ENCODE measurements at places on chromosomes 12 and 14.

- H3K27ac ChIP-seq = no peak overlapping the region
- no peak for DNase-seq
These were observed 50.3 kb downstream of the CIT start for GRCh38 chr12:119826661-119827445.

- peaks cover 21% of the 10 kb centered on the region for H3K36me3 ChIP-seq
- H3K4me3 ChIP-seq = no peak overlapping the region
- peaks cover 55% of the 10 kb centered on the region for H3K4me1 ChIP-seq
- no peaks in the 10 kb centered on the region for H3K27me3 ChIP-seq
- no peak for DNase-seq
These were observed 2.1 kb downstream of the MLH3 start for GRCh38 chr14:75049136-75049535.

- no peaks in the 10 kb centered on the region for H3K27me3 ChIP-seq
- no peaks in the 10 kb centered on the region for H3K36me3 ChIP-seq
- no peak overlapping the region for H3K4me3 ChIP-seq
- no peaks in the 10 kb centered on the region for H3K4me1 ChIP-seq
- no peak overlapping the region for H3K27ac ChIP-seq
These were observed 36.0 kb upstream of the TRHDE start for GRCh38 chr12:72236071-72236705.

- no peak for DNase-seq
- H3K4me1 ChIP-seq = no peaks in the 10 kb centered on the region
- H3K27ac ChIP-seq = no peak overlapping the region
- H3K36me3 ChIP-seq = no peaks in the 10 kb centered on the region
- H3K27me3 ChIP-seq = no peaks in the 10 kb centered on the region
These were observed 183.9 kb upstream of the BMP4 start for GRCh38 chr14:54140551-54140950.

- peak overlapping the region; percentile 90 for H3K27ac ChIP-seq
- H3K36me3 ChIP-seq = no peaks in the 10 kb centered on the region
- H3K4me3 ChIP-seq = peak overlapping the region; percentile 37
- peaks cover 33% of the 10 kb centered on the region for H3K4me1 ChIP-seq
- peak; percentile 84 for DNase-seq
These were observed 243.0 kb downstream of the TTC8 start for GRCh38 chr14:89067293-89067972.

- no peaks in the 10 kb centered on the region for H3K27me3 ChIP-seq
- no peaks in the 10 kb centered on the region for H3K4me1 ChIP-seq
- no peaks in the 10 kb centered on the region for H3K36me3 ChIP-seq
- no peak overlapping the region for H3K4me3 ChIP-seq
- no peak overlapping the region for H3K27ac ChIP-seq
These were observed 93.7 kb downstream of the SOX5 start for GRCh38 chr12:23855813-23856212.

DNA sequence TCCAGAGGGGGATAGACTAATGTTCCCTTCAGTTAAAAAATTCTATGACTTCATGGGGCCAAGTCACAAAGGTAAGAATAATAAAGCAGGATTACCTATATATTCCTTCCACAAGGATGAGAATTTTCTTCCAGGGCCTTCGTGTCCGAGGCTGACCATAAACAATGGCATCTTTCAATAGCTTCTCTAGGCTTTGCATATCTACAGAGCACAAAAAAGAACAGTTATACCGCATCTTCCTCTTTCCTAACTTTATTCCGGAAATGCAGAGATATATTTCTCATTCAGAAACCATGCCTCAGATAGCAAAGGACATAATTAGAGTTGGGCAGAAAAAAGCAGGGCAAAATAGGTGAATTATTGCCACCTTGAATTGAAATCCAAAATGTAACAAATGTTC, 58.3 kb upstream of the ISM2 start:
- H3K4me3 ChIP-seq = no peak overlapping the region
- H3K36me3 ChIP-seq = peaks cover 53% of the 10 kb centered on the region

- H3K27ac ChIP-seq = no peak within 1 kb of the TSS
- H3K27me3 ChIP-seq = no peaks in the 10 kb centered on the region
- H3K36me3 ChIP-seq = no peaks in the 10 kb centered on the region
- no peak for DNase-seq
These were observed at the start of gene TBX5 for GRCh38 chr12:114405519-114406271. TSS of gene TBX5 (minus strand) at chr12:114406144. CDS start at chr12:114403898, 2,246 bp downstream.

GRCh38 chr12:121872546-121873215, 14.0 kb upstream of the HPD start:
- H3K4me1 ChIP-seq = no peaks in the 10 kb centered on the region
- H3K27ac ChIP-seq = no peak overlapping the region
- H3K4me3 ChIP-seq = no peak overlapping the region
- no peaks in the 10 kb centered on the region for H3K36me3 ChIP-seq
- no peaks in the 10 kb centered on the region for H3K27me3 ChIP-seq

- H3K27me3 ChIP-seq = no peaks in the 10 kb centered on the region
- H3K27ac ChIP-seq = no peak overlapping the region
- peaks cover 11% of the 10 kb centered on the region for H3K36me3 ChIP-seq
- no peaks in the 10 kb centered on the region for H3K4me1 ChIP-seq
- no peak for DNase-seq
- H3K4me3 ChIP-seq = no peak overlapping the region
These were observed 84.7 kb downstream of the GALNT4 start for GRCh38 chr12:89439941-89440340.

DNA sequence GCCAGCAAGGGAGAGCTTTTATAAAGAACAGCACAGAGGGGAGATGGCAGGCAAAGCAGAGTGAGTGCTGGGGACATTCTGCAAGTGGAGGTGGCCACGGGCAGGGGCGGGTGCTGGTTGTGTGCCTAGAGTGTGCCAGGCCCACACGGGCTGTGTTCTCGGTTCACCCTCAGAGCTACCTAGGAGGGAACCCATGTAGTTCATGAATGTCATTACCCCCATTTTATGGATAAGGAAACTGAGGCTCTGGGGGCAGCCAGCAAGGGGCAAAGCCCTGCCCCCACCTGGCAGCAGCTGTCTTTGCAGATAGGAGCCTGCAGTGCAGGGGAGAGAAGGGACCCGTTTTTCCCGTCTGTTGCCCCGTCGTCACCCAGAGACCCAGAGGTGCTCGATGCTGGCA, 85.2 kb upstream of the NCOR2 start:
- H3K27ac ChIP-seq = no peak overlapping the region
- H3K27me3 ChIP-seq = no peaks in the 10 kb centered on the region
- no peaks in the 10 kb centered on the region for H3K4me1 ChIP-seq
- no peak for DNase-seq

- no peaks in the 10 kb centered on the region for H3K36me3 ChIP-seq
- H3K4me1 ChIP-seq = no peaks in the 10 kb centered on the region
- no peaks in the 10 kb centered on the region for H3K27me3 ChIP-seq
- no peak overlapping the region for H3K4me3 ChIP-seq
These were observed 75.6 kb downstream of the LMO3 start for GRCh38 chr12:16530268-16530850.

GRCh38 chr12:102479939-102480338, 424 bp downstream of the IGF1 start:
- no peak overlapping the region for H3K27ac ChIP-seq
- peaks cover 13% of the 10 kb centered on the region for H3K4me1 ChIP-seq
- no peak overlapping the region for H3K4me3 ChIP-seq
- H3K36me3 ChIP-seq = no peaks in the 10 kb centered on the region
- H3K27me3 ChIP-seq = no peaks in the 10 kb centered on the region

- no peak overlapping the region for H3K4me3 ChIP-seq
- no peaks in the 10 kb centered on the region for H3K36me3 ChIP-seq
- no peak overlapping the region for H3K27ac ChIP-seq
- H3K27me3 ChIP-seq = no peaks in the 10 kb centered on the region
These were observed 88.7 kb upstream of the RAP1B start for GRCh38 chr12:68521848-68522502.

- H3K4me1 ChIP-seq = no peaks in the 10 kb centered on the region
- no peaks in the 10 kb centered on the region for H3K27me3 ChIP-seq
- no peaks in the 10 kb centered on the region for H3K36me3 ChIP-seq
- peak; percentile 43 for DNase-seq
- H3K4me3 ChIP-seq = no peak overlapping the region
- H3K27ac ChIP-seq = no peak overlapping the region
These were observed 456.7 kb upstream of the SEL1L start for GRCh38 chr14:81990312-81990761.

DNA sequence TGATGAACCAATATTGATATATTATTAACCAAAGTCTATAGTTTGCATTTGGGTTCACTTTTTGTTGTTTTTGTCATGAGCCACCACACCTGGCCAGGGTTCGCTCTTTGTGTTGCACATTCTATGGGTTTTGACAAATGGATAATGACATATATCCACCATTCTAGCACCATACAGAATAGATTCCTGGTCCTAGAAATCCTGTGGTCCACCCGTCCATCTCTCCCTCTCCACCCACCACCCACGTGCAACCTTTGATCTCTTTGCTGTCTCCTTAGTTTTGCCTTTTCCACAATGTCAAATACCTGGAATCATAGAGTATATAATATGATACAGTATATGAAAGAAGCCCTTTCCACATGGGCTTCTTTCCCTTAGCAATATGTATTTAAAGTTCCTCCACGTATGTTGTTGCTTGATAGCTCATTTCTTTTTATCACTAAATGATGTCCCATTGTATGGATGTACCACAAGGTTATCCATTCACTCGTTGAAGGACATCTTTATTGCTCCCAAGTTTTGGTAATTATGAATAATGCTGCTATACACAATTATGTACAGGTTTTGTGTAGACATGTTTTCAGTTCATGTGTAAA, 7.4 kb downstream of the RPL6 start:
- H3K36me3 ChIP-seq = peaks cover 31% of the 10 kb centered on the region
- no peak overlapping the region for H3K4me3 ChIP-seq
- H3K27ac ChIP-seq = no peak overlapping the region
- no peaks in the 10 kb centered on the region for H3K27me3 ChIP-seq
- H3K4me1 ChIP-seq = peaks cover 4% of the 10 kb centered on the region

DNA sequence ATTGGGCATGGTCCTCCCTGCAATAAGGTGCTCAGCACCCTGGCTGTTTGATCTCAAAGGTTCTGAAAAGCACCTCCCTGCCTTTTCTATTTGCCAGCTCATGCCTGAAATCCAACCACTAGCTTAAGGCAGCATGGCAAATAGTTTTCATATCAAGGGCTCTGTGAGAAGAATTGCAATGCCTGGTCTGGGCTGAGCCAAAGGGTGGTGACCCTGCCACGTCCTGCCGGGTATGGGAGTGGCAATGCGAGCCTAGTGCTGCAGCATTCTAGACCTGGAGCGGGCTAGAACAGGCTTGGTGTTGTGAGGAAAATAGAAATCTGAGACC, 2.3 kb upstream of the SCNN1A start:
- H3K36me3 ChIP-seq = no peaks in the 10 kb centered on the region
- no peak overlapping the region for H3K27ac ChIP-seq
- peaks cover 6% of the 10 kb centered on the region for H3K27me3 ChIP-seq
- DNase-seq = no peak

- no peaks in the 10 kb centered on the region for H3K27me3 ChIP-seq
- H3K4me1 ChIP-seq = no peaks in the 10 kb centered on the region
- no peak overlapping the region for H3K27ac ChIP-seq
- peak; percentile 49 for DNase-seq
- no peak overlapping the region for H3K4me3 ChIP-seq
These were observed 12.3 kb downstream of the ABCD4 start for GRCh38 chr14:74290415-74290814.

- H3K4me3 ChIP-seq = no peak overlapping the region
- H3K4me1 ChIP-seq = no peaks in the 10 kb centered on the region
- no peak overlapping the region for H3K27ac ChIP-seq
- no peak for DNase-seq
These were observed 55.2 kb downstream of the ERO1A start for GRCh38 chr14:52640137-52640536.

- no peaks in the 10 kb centered on the region for H3K36me3 ChIP-seq
- H3K27ac ChIP-seq = no peak overlapping the region
- no peaks in the 10 kb centered on the region for H3K4me1 ChIP-seq
- H3K27me3 ChIP-seq = no peaks in the 10 kb centered on the region
- no peak overlapping the region for H3K4me3 ChIP-seq
These were observed 241.4 kb downstream of the FOXG1 start for GRCh38 chr14:29007990-29008389.

- no peak overlapping the region for H3K27ac ChIP-seq
- no peak for DNase-seq
- H3K36me3 ChIP-seq = peaks cover 90% of the 10 kb centered on the region
These were observed 26.0 kb downstream of the XRCC3 start for GRCh38 chr14:103688906-103689902.

DNA sequence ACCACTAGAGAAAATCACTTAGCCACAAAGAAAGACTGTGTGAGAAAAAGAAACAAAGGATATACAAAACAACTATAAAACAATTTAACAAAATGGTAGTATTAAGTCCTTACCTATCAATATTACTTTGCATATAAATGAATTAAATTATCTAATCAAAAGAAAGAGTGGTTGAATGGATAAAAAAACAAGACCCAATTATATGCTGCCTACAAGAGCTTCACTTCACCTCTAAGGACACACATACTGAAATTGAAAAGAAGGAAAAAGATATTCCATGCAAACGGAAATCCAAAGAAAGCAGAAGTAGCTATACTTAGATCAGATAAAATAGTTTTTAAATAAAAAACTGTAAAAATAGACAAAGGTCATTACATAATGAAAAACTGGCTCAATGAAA, 134.9 kb upstream of the CCDC196 start:
- H3K4me3 ChIP-seq = no peak overlapping the region
- H3K4me1 ChIP-seq = no peaks in the 10 kb centered on the region
- no peaks in the 10 kb centered on the region for H3K36me3 ChIP-seq
- no peaks in the 10 kb centered on the region for H3K27me3 ChIP-seq
- H3K27ac ChIP-seq = no peak overlapping the region

- H3K4me3 ChIP-seq = no peak overlapping the region
- H3K36me3 ChIP-seq = no peaks in the 10 kb centered on the region
- no peak overlapping the region for H3K27ac ChIP-seq
- no peaks in the 10 kb centered on the region for H3K4me1 ChIP-seq
These were observed 145.5 kb upstream of the NOVA1 start for GRCh38 chr14:26743284-26743683.

- H3K27me3 ChIP-seq = peaks cover 11% of the 10 kb centered on the region
- no peak overlapping the region for H3K4me3 ChIP-seq
- H3K4me1 ChIP-seq = peaks cover 6% of the 10 kb centered on the region
These were observed 5.3 kb downstream of the KCNH3 start for GRCh38 chr12:49543914-49544815.

GRCh38 chr12:48903982-48904411, 21.3 kb downstream of the FKBP11 start:
- peak; percentile 79 for DNase-seq
- peaks cover 4% of the 10 kb centered on the region for H3K27me3 ChIP-seq
- no peak overlapping the region for H3K27ac ChIP-seq

GRCh38 chr12:130178282-130178681, 16.0 kb downstream of the FZD10 start:
- no peak overlapping the region for H3K4me3 ChIP-seq
- H3K4me1 ChIP-seq = no peaks in the 10 kb centered on the region
- no peak overlapping the region for H3K27ac ChIP-seq
- H3K27me3 ChIP-seq = peaks cover 11% of the 10 kb centered on the region
- DNase-seq = no peak
- H3K36me3 ChIP-seq = no peaks in the 10 kb centered on the region

- H3K27ac ChIP-seq = no peak overlapping the region
These were observed 123.1 kb downstream of the NPAS3 start for GRCh38 chr14:33061667-33062325.

- no peak for DNase-seq
- no peaks in the 10 kb centered on the region for H3K4me1 ChIP-seq
- H3K27me3 ChIP-seq = peaks cover 11% of the 10 kb centered on the region
- H3K27ac ChIP-seq = no peak overlapping the region
These were observed 98.9 kb downstream of the DENND5B start for GRCh38 chr12:31491841-31492598.

GRCh38 chr14:52935833-52936232, 15.0 kb downstream of the FERMT2 start:
- no peak overlapping the region for H3K4me3 ChIP-seq
- no peaks in the 10 kb centered on the region for H3K36me3 ChIP-seq
- no peaks in the 10 kb centered on the region for H3K27me3 ChIP-seq
- no peak overlapping the region for H3K27ac ChIP-seq
- no peak for DNase-seq
